ENCODE measurements at places on chromosomes 13 and 19. TPM values are rescaled to one million over a fixed set of nuclear protein-coding genes. Genes with fewer than 3 reads are reported as not detected.

The GJB6 gene
- not detected for polyA plus RNA-seq

The NLRP9 gene
- polyA plus RNA-seq: not detected

The CEACAM7 gene
- polyA plus RNA-seq: not detected

The RDH8 gene
- not detected for polyA plus RNA-seq

The SETDB2 gene
- polyA plus RNA-seq: 1.9 TPM

The ZNF816 gene
- 2.5 TPM for polyA plus RNA-seq

GRCh38 chr19:15358918-15359317 is 20.7 kb downstream of the AKAP8 start:
- DNase-seq: no peak

- no peak for DNase-seq
Measured at GRCh38 chr13:22497991-22498780, 682.6 kb upstream of the SGCG start.

GRCh38 chr19:38556521-38557174 is 61.1 kb downstream of the MAP4K1 start:
- DNase-seq: no peak

DNA sequence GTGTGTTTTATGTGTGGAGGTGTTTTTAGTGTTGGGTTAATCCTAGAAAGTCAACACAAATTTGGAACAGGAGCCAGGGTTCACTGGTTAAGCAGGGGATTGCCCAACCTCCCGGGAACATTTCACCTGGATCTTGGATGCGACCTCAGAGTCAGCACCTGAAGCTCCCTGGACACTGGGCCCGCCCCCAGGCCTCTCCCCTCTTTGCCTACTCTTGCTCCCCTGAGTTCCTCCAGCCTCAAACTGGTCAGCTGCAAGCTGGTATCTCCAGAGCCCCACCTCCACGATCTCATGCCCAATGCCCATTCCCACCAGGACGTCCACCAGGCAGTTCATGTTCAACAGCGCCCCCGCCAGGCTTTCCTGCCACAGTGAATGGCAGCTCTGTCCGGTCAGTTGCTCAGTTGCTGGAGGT is 9.7 kb downstream of the HSD17B14 start:
- DNase-seq: no peak

- peak; percentile 61 for DNase-seq
Measured at GRCh38 chr19:16527971-16528521, 14.2 kb downstream of the CHERP start.

DNA sequence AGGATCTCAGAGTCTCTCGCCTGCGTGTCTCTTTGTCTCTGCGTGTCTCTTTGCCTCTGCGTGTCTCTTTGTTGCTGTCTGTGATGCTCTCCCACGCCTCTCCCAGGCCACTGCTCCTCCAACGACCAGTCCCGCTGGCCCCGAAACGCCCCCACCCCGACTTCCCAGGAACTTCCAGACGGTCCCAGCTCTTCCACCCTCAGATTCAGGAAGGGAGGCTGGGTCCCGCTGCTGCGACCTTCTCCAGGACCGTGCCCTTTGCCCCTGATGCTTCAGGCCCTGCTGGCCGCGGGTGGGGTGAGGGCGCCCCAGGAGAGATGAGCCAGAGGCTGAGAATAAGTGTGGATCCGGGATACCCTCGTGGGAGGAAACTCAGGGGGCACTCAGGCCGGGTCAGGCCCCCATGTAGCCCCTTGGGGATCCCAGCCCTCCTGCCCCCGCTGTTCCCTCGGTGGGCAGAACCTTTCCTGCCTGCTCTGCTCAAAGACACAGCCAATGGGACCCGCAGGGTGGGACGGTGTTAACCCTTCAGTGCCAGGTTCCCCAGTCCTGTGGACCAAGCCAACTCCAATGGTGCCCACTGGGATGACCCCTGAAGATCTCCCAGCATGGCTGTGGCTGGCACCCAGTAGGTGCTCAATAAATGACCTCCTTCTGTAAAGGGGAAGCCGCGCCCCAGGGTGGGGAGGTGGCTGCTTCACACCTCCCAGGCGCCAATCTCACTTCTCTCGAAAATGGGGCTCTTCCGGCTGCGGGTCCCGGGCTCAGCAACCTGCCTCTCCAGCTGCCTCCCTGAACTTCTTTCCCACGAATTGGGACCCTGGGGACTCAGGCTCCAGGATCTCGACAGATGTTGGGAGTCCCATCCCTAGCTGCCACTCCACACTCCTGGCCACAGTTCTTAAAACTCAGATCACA is 1.5 kb upstream of the S1PR5 start:
- peak; percentile 51 for DNase-seq

DNA sequence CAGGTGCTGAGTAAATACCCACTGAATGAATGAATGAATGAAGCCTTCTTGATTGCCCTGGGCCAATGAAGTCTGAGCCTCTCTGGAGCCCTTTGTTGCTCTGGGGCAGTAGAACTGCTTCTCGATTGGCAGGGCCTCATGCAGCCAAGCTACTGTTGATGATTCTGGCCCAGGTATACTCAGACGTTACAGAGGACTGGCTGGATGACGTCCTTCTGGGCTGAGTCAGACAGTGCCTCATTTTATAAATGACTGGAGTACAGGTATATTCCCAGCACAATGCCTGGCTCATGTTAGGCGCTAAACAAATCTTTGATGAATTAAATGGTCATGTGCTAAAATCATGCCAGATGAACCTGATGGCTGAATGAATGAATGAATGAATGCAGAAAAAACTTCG is 243.8 kb upstream of the MAB21L1 start:
- DNase-seq: no peak

- DNase-seq: no peak
Measured at GRCh38 chr19:44002212-44002565, 568 bp upstream of the ZNF230 start.

DNA sequence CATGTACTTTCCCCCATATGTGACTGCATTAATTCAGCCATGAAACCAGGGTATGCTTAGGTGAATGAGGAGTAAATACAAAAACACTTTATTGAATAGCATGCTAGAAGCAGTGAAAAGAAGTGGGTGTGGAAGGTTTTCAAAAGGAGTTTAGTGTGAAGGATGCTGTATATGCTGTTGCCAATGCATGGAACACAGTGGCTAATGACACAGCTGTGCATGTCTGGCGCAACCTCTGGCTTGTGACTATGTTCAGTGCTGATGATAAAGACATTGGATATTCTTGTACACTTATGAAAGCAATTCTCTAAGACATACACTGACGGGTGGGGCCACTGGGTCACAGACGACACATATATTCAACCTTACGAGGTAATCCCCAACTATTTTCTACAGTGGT is 55.2 kb downstream of the SOX21 start:
- DNase-seq: no peak

DNA sequence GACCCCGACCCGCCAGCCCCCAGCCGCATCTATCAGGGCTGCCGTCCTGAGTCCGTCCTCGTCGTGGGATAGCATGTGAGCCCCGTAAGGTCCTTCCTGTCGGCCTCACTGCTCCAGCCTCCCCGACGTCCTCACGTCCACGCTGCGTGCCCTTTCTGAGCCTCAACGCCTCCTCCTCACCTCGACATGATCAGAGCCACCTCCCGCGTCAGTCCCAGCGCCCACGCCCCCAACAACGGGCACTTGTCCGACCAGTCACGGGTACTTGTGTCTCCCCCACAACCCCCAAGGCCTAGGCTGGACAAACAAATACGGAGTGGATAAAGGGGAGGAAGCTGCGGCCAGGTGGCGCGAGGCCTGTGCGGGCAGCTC is 665 bp downstream of the ZNF497 start:
- peak; percentile 83 for DNase-seq

DNA sequence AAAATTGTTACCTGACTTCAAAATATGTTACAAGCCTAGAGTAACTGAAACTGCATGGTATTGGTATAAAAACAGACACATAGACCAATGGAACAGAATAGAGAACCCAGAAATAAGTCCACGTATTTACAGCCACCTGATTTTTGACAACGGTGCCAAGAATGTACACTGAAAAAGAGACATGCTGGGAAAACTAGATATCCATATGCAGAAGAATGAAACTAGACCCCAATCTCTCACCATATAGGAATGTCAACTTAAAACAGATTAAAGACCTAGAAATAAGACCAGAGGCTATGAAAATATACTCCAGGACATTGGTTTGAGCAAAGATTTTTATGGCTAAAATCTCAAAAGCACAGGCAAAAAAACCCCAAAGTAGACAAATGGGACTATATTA is 76.5 kb downstream of the LATS2 start:
- DNase-seq: no peak

- no peak for DNase-seq
Measured at GRCh38 chr13:49927755-49928154, 8.4 kb downstream of the SPRYD7 start.

DNA sequence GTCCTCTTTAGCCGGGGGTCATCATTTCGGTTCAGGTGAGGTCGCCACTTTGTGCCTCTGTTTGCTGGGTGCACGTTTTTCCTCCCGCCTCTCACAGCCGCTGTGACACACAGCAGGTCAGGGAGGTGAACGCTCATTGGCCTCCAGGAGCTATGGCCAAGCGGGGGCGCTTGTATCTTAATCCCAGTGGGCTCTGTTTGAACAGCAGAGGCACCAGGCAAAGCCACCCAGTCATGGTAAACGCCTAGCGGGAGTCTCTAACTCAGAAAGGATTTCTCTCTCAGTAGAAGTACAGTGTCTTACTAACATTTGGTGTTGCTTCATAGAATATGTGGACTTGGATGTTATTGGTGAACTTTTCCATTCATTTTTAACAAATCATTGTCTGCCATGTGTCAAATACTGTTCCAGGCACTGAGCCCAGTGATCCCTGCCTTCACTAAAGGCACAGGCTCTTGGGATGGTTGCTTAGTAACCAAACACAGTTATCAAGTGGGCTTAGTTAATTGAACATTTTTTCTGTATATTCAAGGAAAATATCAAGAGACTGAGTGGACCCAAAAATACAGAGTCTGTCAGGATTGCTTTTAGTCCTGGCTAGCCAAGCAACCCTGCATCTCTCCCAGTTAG is 186.7 kb downstream of the STK24 start:
- no peak for DNase-seq

DNA sequence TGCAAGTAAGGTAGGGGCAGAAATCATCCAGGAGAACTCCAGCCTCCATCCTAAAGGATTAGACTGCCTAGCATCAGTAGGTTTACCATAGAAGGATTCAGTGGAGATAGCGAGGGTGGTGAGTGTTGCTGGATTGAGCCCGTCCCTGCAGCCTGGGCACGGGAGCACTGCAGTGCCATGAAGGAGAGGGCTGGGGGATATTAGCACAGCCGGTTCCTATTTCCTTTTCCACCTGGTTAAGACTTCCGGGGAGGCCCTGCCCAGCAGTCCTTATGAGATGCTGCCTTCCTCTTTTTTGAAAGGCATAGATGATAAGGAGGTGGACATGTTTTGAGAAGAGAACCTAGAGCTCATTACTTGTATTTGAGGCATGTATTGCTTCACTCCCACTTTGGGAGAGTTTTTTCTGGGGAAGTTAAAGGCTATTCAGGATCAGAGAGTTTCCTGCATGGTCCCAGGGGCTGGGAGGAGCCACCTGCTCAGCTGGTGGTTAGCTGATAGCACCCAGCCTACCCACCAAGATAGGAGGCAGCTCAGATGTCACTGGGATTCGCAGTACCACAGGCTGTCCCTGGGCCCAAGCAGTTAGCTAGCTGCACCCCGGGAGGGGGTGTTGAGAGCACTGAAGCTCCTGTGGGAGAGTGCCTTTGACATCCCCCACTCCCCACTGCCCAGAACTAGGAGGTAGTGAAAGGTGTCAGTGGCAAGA is 17.2 kb downstream of the ACTN4 start:
- no peak for DNase-seq

DNA sequence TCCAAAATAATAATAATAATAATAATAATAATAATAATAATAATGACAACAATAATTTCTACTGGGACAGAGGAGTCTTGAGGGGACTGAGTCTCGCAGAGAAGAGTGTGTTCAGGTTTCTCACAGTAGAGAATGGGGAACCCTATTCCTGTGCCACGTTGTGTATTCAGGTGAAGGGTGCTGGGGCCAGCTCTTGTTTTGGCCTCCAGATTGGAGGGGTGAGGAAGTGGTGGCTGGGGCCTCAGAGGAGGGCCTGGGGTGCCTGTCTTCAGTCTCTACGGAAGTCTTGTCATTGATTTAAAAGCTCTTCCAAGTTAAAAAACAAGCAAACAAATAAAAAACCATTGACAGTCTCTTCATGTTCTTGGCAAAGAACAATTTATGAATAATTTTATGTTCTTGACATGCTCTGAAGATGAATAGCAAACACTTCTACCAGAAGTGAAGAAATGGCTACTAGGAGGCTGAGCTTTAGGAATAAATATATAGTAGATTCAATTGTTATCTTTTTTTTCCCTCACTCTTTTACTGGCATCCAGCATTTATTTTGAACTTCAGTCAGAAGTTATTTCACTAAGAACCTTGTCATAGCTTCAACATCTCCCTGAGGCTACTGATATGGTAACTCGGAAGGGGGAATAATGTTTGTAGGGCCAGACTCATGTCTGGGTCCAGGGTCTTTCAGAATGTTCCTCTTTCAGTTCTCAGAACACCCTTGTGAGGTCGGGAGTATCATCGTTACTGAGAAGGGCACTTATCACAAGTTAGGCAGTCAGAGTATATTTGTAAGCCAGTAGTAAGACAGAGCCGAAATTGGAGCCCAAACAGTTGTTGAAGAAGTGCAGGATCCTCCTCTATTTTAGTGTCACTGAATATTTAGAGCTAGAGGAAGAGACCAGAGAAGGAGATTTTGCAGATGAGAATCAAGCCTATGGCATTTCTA is 13.1 kb downstream of the LRCH1 start:
- no peak for DNase-seq

GRCh38 chr13:50369646-50370045 is 354.4 kb downstream of the KCNRG start:
- no peak for DNase-seq

DNA sequence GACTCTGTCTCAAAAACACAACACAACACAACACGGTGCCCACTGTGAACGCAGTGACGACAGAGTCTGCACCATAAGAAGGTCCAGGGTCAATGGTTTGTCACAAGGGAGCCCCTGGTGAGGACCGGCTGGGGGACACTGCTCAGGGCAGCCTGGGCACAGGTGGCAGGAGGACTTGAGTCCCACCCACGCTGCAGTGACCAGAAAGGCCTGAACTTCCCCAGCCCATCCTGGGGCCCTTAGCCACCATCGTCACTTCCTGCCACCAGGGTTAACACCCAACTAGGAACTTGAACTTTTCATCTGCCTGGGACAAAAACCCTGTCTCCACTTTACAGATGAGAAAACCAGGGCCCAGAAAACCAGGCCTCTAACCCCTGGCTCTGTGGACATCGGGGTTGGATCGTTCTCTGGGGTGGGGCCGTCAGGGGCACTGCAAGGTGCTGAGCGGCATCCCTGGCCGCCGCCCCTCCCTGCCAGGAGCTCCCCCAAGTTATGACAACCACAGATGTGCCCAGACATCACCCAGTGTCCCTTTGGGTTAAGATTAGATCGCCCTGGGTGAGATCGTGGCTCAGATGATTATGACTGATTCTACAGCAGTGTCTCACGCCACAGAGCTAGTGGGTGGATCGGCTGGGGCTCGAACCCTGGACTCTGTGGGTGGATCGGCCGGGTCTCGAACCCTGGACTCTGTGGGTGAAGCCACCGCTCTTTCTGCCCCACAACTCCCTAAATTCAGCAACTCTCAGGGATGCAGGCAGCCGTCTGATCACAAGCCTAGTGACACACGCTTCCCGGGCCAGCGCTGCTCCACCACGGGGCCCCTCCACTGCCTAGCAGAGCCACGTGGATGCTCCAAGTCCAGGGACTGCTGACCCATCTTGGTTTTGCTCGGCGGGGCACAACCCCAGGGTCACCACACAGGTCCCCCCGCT is 14.0 kb downstream of the MOB3A start:
- DNase-seq: peak; percentile 28
